Kidney epithelial cell (primary cell): ENCODE measurements at places on chromosomes 1 and 21.
A peak's percentile ranks its signal among the peaks of the same experiment; 100 is the strongest.

- DNase-seq, result peak; percentile 74
Observed at GRCh38 chr1:59367301-59368007, 70.6 kb downstream of the FGGY start.

- DNase-seq, result peak; percentile 25
Observed at GRCh38 chr1:26471498-26472319, 531 bp upstream of the HMGN2 start.

- DNase-seq, result no peak
Observed at GRCh38 chr1:178465011-178465410, 31.8 kb downstream of the CLEC20A start.

DNA sequence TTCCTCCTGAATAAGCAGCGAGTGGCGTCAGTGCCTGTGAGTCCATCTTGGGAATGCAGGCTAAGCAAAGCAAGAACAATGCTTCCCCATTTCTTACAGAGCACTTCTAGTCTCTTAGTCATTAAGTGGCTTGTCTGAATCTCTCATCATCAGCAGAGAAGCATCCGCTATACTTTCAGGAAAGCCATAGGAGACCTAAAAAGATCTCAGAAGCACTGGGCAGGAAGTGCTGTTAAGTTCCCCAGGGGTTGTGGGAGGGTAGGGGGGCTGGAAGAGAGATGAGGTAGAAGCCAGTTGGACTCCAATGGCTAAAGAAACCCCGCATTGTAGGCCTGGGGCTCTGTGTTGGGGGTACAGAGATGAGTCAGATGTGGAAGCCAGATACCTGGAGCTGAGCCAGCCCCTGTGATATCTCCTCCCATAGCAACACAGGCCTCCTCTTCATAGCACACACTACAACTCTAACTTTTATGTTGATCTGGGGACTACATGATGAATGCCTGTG, 44.9 kb downstream of the SYT6 start:
- no peak for DNase-seq
